Activated CD4-positive, alpha-beta T cell treated with anti-CD3 and anti-CD28 coated beads, Interleukin-2, amount 10 ng/mL, durations not matched to agents 7 days and 5 days (primary cell): ENCODE measurements at places on chromosomes 16 and 17.
A peak's percentile ranks its signal among the peaks of the same experiment; 100 is the strongest.

- peaks cover 3% of the 10 kb centered on the region for H3K27me3 ChIP-seq
- H3K27ac ChIP-seq: peak overlapping the region; percentile 72
- H3K4me1 ChIP-seq: peaks cover 63% of the 10 kb centered on the region
- DNase-seq: no peak
These were observed 106.4 kb downstream of the YPEL2 start for GRCh38 chr17:59437791-59438281.

GRCh38 chr16:78607022-78607421 lies 507.6 kb downstream of the WWOX start:
- DNase-seq: no peak
- H3K27ac ChIP-seq: no peak overlapping the region
- H3K27me3 ChIP-seq: no peaks in the 10 kb centered on the region

GRCh38 chr17:50051082-50051576 lies 4.8 kb upstream of the ITGA3 start:
- H3K36me3 ChIP-seq: no peaks in the 10 kb centered on the region
- H3K27ac ChIP-seq: peak overlapping the region; percentile 77
- H3K4me3 ChIP-seq: no peak overlapping the region
- H3K27me3 ChIP-seq: peaks cover 4% of the 10 kb centered on the region
- peak; percentile 34 for DNase-seq

DNA sequence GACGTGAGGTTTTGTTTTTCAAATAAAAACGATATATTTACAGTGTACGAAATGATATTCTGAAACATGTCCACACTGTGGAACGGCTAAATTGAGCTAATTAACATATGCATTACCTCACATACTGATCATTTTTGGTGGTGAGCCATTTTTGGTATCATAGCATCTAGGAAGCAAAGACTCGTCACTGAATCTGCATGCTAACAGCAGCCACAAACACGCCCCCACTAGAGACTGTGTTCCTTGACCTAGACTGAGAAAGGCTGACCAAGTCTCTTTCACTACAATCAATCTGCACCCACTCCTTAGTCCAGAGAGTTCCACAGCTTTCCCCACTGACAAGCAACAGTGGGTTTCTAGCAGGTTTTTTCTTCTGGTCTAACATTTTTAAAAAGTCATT lies 29.5 kb downstream of the NPLOC4 start:
- H3K27me3 ChIP-seq: no peaks in the 10 kb centered on the region
- peaks cover 30% of the 10 kb centered on the region for H3K36me3 ChIP-seq
- H3K4me3 ChIP-seq: no peak overlapping the region
- DNase-seq: no peak
- H3K27ac ChIP-seq: no peak overlapping the region
- H3K4me1 ChIP-seq: peaks cover 7% of the 10 kb centered on the region

- DNase-seq: no peak
- no peaks in the 10 kb centered on the region for H3K36me3 ChIP-seq
- H3K4me3 ChIP-seq: no peak overlapping the region
- H3K27me3 ChIP-seq: peaks cover 5% of the 10 kb centered on the region
- peaks cover 3% of the 10 kb centered on the region for H3K4me1 ChIP-seq
These were observed 6.9 kb downstream of the CHST6 start for GRCh38 chr16:75488322-75488721.

DNA sequence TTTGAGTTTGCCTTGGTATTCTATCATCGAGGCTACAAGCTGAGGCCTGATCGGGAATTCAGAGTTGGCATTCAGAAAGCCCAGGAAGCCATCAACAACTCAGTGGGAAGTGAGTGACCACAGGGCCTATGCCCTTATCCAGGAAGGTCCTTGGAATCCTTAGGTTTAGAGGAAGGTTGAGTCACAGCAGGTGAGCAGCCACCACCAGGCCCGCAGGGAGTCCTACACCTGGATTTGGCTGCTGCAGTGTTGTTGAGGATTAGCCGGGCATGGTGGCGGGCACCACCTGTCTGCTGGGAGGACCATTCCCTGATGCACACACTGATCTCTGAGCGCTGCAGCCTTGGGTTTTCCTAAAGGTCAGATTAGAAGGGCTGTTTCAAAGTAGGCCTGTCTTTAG lies 5.2 kb downstream of the ODAD4 start:
- H3K4me1 ChIP-seq: peaks cover 25% of the 10 kb centered on the region
- DNase-seq: no peak
- H3K4me3 ChIP-seq: no peak overlapping the region
- H3K36me3 ChIP-seq: no peaks in the 10 kb centered on the region
- H3K27ac ChIP-seq: no peak overlapping the region

GRCh38 chr16:86449446-86450095 lies 60.8 kb upstream of the FOXF1 start:
- H3K36me3 ChIP-seq: no peaks in the 10 kb centered on the region
- H3K27ac ChIP-seq: no peak overlapping the region
- no peaks in the 10 kb centered on the region for H3K4me1 ChIP-seq
- no peak overlapping the region for H3K4me3 ChIP-seq
- DNase-seq: no peak

DNA sequence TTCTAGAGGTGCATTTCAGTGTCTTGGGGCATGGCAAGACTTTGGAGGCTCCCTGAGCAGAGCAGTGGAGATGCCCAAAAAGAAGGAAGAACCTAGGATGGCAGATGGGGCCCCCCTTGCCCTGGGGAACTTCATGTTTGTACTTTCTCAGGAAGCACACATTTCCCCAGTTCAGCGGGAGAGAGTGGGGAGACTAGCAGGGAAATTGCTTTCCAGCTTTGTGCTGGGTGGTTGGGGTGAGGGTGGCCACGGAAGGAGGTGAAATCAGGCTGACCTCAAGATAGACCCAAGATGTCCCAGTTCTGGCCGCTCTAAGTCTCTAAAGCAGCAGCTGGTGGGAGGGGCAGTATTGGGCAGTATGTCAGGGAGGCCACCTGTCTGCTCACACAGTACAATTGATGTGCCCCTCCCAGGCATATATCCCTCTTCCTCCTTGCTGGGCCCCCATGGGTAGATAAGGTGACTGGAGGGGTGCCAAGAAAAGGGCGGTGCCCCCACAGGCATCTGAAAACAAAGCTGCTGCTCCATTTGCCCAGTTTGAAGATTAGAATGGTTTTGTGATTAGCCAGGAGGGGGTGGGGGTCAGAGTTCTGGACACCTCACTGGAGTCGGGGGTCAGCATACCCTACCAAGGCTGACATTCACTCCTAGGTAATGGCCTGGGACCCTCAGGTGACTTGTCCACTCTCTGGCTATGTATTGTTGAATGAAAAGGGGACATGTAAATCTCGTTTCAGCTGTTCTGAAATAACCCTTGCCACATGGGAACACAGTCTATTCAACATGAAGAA lies 17.1 kb upstream of the NAGLU start:
- H3K4me1 ChIP-seq: peaks cover 6% of the 10 kb centered on the region
- H3K4me3 ChIP-seq: no peak overlapping the region
- peaks cover 4% of the 10 kb centered on the region for H3K27me3 ChIP-seq
- no peaks in the 10 kb centered on the region for H3K36me3 ChIP-seq

DNA sequence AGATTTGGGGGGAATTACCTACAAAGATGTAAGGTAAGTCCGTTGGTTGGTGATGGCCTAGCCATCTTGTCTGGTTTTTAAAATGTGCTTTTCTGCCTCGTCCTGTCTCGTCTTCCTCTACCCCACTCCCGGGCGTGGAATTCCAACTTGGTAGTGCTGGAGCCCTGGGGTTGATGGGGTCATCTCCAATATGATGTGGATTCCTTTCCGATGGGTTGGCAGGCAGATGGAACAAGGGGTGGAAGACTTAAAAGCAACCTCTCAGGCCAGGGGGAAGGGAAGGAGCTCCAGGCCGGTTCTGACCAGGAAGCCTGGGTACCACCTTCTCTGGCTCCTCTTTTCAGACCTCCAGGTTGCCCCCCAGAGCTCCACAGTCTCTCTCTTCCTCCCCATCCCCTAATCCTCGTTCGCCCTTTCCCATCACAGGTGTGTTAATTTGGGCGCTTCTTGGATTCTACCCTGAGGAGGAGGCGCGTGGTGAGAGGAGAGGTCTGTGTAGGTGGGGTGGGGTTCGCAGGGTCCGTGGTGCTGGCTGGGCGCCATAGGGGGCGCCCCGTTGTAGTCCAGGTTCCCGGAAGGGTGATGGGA lies 5.1 kb upstream of the HOXB2 start:
- DNase-seq: no peak
- H3K4me1 ChIP-seq: peaks cover 20% of the 10 kb centered on the region
- H3K27ac ChIP-seq: no peak overlapping the region
- H3K27me3 ChIP-seq: peaks cover 48% of the 10 kb centered on the region

DNA sequence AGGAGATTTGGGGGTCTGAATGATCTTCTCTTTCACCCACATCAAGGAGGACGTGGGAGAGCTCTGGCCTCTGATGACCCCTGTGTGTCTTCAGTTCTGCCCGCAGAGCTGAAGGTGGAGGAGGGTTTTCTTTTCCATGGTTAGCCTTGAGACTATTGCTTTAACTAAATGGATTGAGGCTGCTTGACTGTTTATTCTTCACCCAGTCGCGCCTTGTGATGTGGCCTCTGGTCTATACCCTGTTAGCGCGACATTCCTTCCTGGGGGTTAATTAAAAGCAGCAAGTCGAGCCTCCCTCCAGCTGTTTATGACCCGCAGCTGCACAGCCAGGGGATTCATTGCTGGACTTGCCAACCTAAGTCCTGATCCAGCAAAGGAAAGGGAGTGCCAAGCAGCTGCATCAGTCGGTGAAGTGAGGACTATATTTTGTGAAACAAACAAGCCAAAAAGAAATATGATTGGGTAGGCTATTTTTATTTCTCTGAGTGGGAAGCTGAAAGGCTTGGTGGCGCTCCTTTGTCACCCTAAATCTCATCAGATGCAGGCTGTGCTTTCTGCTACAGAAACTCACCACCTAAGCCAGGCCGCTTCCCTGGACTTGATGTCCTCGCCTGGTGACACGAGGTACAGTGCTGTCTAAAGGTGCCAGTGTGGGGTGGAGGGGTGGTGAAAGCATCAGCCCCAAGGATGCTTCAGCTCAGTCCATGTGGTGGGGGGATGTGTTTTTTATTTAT lies 11.0 kb upstream of the SEC14L1 start:
- H3K36me3 ChIP-seq: no peaks in the 10 kb centered on the region
- DNase-seq: no peak
- no peak overlapping the region for H3K4me3 ChIP-seq
- H3K27me3 ChIP-seq: no peaks in the 10 kb centered on the region
- no peak overlapping the region for H3K27ac ChIP-seq

DNA sequence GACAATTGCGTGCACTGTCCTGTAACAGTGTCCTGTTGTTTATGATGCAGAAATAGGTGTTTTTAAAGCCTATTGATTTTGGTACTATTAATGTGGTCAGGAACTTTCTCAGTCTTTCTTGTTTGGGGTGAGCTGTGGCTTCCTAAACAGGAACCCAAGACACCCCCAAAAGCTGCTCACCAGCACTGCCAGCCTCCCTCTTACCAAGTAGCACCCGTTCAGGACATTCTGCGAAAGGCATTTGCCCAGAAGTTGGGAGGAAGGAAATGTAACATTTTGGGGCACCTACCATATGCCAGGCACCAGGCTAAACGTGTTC lies 21.6 kb upstream of the STH start:
- H3K27me3 ChIP-seq: no peaks in the 10 kb centered on the region
- H3K4me3 ChIP-seq: no peak overlapping the region
- DNase-seq: no peak
- H3K27ac ChIP-seq: no peak overlapping the region
- no peaks in the 10 kb centered on the region for H3K36me3 ChIP-seq

DNA sequence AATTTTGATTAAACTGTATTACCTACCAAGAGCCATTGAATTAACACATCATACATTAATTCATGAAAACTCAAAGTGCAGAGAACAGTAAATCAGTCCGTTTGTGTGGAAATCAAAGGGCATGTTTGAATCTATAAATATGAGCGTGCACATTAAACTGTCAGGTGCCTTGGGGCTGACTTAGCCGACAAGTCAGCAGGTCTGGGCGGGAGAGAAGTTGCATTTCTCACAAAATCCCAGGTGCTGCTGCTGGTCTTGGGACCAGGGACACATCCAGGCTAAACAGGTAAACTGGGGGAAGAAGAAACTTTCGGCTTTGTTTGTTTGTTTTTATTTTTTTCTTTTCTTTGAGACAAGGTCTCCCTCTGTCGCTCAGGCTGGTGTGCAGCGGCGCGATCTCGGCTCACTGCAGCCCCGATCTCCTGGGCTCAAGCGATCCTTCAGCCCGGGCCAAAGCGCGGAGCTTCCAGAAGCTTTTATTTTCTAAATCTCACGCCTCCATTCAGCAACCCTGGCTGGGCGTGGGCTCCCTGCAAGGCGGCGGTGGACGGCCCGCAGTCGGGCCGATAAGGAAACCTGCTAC lies 213.9 kb downstream of the MRTFB start:
- H3K27ac ChIP-seq: peak overlapping the region; percentile 85
- H3K4me3 ChIP-seq: peak overlapping the region; percentile 85
- DNase-seq: peak; percentile 67
- peaks cover 25% of the 10 kb centered on the region for H3K4me1 ChIP-seq
- peaks cover 4% of the 10 kb centered on the region for H3K36me3 ChIP-seq

DNA sequence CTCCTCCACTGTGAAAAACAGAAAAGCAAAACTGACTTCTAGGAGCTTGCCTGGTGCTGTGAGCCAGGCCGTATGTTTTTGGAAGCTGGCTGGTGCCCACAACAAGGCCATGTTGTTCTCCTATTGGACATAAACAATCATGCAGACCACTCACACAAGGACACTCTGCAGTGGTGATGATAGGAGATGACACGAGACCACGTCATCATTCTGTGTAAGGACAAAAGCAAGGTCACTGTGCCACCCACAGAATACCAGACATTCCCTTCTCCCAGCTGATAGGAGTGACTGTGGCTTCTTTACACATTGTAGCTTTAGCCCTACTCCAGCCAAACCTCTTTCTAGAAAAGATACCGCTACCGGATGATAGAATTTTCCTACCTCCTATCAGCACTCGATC lies 47.7 kb upstream of the LCMT1 start:
- H3K4me3 ChIP-seq: no peak overlapping the region
- H3K36me3 ChIP-seq: peaks cover 3% of the 10 kb centered on the region
- H3K4me1 ChIP-seq: peaks cover 64% of the 10 kb centered on the region
- H3K27me3 ChIP-seq: peaks cover 12% of the 10 kb centered on the region
- H3K27ac ChIP-seq: no peak overlapping the region

- H3K4me3 ChIP-seq: no peak overlapping the region
- H3K4me1 ChIP-seq: peaks cover 35% of the 10 kb centered on the region
- H3K27ac ChIP-seq: no peak overlapping the region
- no peak for DNase-seq
These were observed 38.1 kb upstream of the CCL1 start for GRCh38 chr17:34401165-34401564.

GRCh38 chr17:28615260-28615940 lies 1.4 kb upstream of the RSKR start:
- peaks cover 3% of the 10 kb centered on the region for H3K4me1 ChIP-seq
- H3K4me3 ChIP-seq: no peak overlapping the region
- no peak for DNase-seq
- no peak overlapping the region for H3K27ac ChIP-seq
- H3K36me3 ChIP-seq: peaks cover 55% of the 10 kb centered on the region
- no peaks in the 10 kb centered on the region for H3K27me3 ChIP-seq

DNA sequence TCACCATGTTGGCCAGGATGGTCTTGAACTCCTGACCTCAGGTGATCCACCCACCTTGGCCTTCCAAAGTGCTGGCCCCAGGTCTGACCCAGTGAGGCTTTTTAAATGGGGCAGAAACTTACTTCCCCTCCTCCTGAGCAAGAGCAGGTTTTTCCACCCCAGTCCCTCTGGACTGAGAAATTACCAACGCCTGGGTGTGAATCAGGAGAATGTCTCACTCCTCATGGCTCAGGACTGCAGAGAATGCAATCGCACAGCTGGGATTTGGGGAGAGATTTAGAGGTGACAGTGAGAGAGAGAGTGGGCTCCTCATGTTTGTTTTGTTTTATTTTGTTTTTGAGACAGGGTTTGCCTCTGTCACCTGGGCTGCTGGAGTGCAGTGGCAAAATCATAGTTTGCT lies 203.6 kb downstream of the RAB11FIP4 start:
- DNase-seq: no peak
- H3K4me3 ChIP-seq: no peak overlapping the region
- H3K36me3 ChIP-seq: no peaks in the 10 kb centered on the region
- no peak overlapping the region for H3K27ac ChIP-seq
- no peaks in the 10 kb centered on the region for H3K27me3 ChIP-seq
